Endodermal cell (in vitro differentiated cells): ENCODE measurements at places on chromosomes 16 and 17.

- no peak for DNase-seq
Measured at GRCh38 chr17:11412654-11413053, 171.6 kb downstream of the SHISA6 start.

DNA sequence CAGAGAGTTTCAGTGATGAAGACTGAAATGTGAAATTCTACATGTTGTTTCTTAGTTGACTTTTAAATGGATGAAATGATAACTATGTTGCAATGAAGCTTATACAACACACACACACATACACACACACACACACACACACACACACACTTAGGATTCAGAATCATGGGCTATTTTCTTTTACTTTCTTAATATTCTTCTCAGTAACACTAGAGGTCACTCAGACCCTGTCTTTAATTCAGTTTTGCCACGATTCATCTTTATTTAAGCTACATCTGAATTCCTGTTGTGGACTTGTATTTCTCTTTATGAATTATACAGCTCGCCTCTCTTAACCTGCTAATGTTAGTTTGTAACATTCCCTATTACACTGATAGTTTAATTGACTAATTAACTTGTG is 109.6 kb upstream of the GOT2 start:
- no peak for DNase-seq

DNA sequence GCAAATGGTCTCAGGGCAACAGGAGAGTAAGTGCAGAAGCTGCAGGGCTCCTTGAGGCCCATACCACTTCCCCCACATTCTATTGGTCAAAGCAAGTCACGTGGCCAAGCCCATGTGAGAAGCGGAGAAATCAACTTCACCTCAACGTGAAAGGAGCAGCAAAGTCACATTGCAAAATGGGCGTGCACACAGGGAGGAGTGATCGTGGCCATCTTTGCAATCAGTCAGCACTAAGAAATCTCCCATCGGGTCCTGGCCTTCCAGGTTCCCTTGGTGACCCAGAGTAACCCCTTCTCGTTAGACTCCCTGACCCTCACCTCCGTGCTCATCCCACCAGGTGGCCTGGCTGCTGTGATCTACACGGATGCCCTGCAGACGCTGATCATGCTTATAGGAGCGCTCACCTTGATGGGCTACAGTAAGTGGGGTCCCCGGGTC is 38.0 kb downstream of the SLC5A11 start:
- peak; percentile 52 for DNase-seq

- DNase-seq, result no peak
Measured at GRCh38 chr17:76481071-76481655, 13.8 kb downstream of the AANAT start.

DNA sequence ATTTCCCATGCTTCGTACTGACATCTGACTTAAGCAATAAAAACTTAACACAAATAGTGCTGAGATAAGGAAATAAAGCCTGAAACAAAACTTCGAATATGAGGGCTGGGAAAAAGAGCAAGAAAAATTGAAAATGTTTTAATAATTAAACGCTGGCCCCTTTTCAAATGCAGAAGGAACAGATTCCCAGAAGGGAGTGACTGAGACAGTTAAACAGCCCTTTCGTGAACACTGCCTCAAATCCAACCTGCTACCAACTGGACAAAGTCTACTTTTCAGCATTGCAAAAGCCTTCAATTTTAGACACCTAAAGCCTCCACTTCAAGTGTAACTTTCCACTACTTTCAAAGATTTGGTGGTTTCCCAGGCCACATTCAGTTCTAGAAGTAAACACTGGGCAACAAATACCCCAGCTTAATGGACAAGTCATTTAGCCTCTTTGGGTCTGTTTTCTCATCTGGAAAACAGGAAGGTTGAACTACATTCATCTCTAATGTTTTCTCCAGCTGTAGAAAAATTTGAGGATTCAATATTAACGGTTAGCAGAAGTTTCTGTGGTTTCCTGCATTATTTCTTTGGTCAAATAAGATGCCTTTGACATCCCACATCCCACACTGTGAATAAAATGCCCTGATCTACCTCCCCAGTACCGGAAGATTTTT is 11.8 kb downstream of the RFFL start:
- DNase-seq, result no peak

- DNase-seq, result peak; percentile 58
Measured at GRCh38 chr17:44940317-44940716, 7.3 kb downstream of the KIF18B start.

- DNase-seq, result peak; percentile 91
Measured at GRCh38 chr17:33292981-33293867, at the start of gene ASIC2. Gene ASIC2 (minus strand): TSS chr17:33293295.

GRCh38 chr17:7122381-7122780 is 7.8 kb upstream of the ASGR2 start:
- no peak for DNase-seq

GRCh38 chr16:51868631-51869030 is 678.3 kb downstream of the TOX3 start:
- DNase-seq, result no peak

DNA sequence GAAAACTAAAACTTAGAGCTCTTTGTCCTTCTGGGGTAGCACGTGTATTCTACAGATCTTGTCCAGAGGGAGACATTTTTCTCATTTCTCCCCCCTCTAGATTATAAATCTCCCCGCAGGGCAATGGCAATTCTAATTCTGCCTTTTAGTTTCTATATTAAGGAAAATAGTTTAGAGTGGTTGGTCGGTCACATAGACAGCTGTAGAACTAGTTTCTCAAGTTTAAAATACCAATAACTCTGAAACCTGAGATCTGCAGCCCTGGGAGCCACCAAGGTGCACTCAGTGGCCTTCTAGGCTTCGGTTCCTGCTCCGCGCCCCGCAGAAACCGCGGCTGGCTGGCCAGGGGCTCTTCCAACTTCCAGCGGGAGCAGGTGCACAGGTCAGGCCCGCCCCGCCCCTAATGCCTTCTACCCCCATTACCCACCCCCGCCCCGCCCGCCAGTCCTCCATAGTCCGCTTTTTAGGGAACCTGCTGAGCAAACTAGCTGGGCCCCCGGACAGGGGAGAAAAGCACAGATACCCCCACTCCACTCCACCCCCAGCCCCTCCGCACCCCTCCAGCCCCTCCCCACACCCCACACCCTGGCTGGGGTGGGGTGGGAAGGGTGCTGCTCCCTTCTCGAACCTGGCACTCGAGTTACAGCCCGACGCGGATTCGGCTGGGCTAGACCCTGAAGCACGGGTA is 431 bp downstream of the SLFN11 start:
- DNase-seq, result peak; percentile 57

DNA sequence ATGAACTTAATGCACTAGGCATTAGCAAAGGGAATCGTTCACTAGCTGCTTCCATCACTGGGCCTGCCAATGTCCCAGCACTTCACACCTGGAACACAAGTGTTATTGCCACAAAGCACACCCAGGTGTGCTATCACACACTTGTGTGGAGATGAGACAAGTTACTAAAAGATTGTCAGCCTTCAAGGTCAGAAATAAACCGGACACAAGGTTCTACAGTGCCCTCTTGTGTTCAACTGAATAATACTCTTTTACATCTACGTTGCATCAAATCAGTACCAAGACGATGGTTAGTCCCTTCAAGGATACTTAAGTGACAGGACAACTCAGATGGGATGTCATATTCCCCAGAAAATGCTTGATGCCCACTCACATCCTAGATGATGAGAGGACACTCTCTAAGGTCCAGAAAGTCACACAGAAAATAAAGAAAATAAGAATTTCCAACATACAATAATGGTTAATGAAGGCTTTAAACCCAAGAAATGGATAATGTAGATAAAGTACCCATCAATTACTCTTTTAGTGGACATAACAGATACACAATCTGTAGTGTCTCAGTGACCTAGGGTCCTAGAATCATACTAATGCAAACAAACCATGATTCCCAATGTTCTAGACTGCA is 16.4 kb upstream of the GLG1 start:
- no peak for DNase-seq

DNA sequence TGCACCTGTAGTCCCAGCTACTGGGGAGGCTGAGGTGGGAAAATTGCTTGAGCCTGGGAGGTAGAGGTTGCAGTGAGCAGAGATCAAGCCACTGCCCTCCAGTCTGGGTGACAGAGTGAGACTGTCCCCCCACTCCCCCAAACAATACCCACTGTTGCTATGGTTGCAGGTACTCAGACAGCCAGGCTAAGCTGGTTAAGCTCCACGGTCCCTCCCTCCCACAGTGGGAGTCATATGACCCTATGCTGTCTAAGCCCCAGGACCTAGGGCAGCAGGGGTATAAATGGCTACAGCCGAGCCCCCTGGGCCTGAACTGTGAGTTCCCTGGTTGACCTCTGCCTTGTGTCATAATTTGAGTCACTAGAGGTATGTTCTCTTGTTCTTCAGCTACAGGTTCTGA is 15.9 kb upstream of the RPRML start:
- DNase-seq, result no peak

- peak; percentile 88 for DNase-seq
Measured at GRCh38 chr17:27496437-27496943, 40.2 kb downstream of the KSR1 start.

DNA sequence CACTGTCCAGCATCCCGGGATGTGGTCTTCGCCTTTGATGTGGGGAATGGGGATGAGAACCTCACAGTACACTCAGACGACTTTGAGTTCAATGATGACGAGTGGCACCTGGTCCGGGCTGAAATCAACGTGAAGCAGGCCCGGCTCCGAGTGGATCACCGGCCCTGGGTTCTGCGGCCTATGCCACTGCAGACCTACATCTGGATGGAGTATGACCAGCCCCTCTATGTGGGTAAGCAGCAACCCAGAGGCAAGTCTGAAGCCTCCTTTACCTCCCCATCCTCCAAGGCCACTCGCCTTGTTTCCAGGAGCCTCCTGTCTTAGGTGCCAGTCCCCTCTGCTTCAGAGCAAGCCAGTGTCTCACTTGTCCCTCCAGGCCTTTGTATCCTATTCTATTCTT is 10.2 kb downstream of the CNTNAP1 start:
- DNase-seq, result no peak

GRCh38 chr16:11372829-11373306 is 27.6 kb downstream of the RMI2 start:
- no peak for DNase-seq

DNA sequence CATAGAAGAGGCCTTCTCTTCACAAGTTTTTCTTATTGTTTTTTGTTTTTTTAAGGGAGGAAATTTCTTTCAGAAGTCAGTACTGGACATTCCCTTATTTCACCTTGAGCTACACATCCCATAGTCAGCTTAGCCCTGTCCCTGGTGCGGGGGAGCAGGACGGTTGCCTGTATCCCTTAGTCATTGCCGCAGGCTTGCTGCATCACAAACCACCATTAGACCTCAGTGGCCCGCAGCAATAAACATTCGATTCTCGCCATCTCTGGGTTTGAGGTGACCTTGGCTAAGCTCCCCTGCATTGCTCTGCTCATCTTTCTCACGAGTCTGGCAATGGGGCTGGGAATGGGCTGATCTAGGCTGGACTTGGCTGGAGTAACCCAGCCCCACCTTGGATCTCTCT is 692.5 kb downstream of the WWOX start:
- DNase-seq, result no peak

DNA sequence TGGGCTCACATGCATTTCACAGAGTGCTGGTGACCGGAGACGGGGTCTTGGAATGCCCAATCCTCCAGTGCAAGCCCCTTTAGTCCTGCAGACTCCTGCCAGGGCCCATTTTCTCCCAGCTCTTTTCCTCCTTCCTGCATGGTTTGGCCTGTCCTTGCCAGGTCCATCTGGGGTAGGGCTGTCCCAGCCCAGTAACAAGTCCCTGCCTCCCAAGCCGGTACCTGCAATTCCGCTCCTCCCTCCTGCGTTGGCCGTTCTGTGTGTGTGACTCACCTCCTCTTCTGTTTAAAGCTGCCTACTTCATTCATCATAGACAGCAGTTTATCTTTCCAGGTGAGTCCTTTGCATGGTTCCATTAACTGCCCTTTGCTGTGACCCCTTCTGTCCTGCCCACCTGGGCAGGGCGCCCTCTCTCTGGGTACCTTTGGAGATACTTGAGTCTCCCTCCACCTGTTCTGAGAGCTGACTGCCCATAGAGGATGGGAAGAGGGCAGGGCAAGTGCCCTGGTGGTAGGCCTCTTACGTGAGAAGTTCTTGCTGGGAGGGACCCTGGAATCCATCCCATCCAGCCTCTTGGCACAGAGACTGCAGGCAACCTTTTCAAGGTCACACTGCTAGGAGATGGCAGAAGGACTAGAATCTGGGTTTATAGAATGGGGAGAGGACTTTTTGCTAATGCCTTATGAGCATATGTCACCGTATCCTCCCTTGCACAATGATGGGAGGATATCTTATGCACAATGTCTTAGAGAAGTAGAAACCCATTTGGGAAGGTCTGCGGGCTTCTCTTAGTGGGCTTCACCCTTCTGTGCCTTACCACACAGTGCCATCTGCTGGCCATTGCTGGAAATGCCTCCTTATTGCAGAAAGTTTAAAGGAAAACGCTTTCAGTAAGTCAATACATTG is 29.7 kb upstream of the LGALS9 start:
- DNase-seq, result peak; percentile 97

DNA sequence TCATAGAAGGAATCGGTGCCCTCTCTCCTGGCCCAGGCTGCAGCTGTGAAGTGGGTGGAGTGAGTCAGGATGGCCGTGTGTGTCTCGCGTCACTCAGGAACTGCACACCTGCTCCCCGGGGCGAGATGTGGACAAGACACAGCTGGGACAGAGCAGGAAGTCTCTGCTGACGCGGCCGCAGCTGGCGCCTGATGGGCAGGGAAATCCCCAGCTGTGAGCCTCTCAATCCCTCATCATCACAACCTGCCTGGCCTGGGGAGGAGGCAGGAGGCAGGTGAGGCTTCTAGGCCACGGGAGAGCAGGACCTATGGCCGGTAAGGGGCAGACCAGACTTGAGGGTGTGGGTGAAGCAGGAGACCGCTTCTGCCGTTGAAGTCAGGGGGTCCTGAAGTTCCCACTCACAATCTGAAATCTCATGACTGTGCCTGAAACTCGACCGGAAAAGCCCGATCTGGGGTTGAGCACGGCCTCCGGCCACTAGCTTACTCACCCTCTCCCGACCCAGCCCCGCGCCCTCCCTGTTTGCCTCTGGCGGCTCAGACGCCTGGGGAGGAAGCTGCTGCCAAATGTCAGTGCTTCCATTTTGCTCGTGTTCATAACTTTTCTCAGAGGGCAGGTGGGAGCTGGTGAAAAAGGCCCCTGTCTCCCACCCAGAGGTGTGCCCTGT is 1.1 kb upstream of the TRPV3 start:
- DNase-seq, result peak; percentile 63

GRCh38 chr17:82202981-82203380 is 9.7 kb downstream of the CCDC57 start:
- no peak for DNase-seq

GRCh38 chr17:266701-267667 is 85.5 kb upstream of the DOC2B start:
- peak; percentile 51 for DNase-seq
